ENCODE measurements at places on chromosomes 4 and X.
A peak's percentile ranks its signal among the peaks of the same experiment; 100 is the strongest.

- DNase-seq, result no peak
These were observed 37.6 kb downstream of the PKD2 start for GRCh38 chr4:88045021-88045420.

DNA sequence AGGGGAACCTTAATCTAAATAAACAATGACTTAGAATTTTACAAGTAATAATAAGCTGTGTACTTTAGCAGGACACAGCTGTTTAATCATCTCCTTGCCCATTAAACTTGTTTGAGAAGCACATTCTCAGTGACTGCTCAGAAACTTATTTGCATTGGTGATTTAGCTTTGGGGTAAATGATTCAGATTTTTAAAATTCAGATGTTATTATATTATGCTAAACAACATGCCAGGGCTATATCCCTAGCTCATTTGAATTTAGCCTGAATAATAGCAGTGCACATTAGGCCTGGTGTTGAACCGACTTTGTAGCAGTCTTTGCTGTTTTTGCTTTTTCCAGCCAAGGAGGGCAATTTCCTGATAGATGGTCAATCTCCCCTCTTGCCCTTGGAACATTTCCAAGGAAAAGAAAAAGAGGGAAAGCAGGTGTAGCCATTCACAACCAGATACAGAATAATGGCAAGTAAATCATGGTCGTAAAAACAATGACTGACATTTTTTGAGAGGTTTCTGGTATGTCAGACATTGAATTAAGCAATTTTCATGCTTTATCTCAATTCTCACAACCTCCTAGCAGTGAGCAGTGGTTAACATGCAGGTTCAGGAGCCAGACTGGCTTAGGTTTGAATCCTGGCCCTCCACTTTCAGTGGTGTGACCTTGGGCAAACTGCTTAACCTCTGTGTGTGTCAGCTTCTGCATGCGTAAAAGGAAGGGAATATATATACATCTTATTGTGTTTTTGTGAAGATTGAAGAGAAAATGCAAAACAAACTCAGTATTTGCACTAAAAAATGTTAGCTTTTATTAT is 16.8 kb downstream of the ARHGEF38 start:
- no peak for DNase-seq

GRCh38 chr4:2247128-2248043 is 5.5 kb upstream of the HAUS3 start:
- DNase-seq, result no peak

DNA sequence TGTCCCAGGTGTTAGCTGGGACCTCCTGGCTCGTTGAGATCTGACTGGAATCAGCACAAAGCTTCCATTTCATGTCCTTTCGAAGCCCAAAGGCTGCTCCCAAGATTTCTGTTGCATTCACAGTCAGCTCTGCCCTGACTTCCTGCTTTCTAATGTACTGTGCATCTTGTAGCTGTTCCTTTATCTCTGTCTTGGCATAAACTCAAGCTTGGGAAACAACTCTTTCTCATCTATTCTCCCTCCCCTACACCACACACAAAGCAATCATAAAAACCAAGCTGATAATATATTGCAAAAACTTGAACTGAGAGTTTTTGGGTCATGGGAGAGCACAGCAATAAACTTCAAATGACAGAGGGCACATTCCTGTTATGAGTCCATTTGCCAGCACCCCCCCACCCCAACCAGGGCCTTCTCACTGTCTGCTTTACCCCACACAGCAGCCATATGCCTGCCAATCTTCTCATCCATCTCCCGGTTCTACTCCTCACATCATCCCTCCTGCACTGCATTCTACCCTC is 76.3 kb downstream of the SYNPO2 start:
- peak; percentile 21 for DNase-seq

DNA sequence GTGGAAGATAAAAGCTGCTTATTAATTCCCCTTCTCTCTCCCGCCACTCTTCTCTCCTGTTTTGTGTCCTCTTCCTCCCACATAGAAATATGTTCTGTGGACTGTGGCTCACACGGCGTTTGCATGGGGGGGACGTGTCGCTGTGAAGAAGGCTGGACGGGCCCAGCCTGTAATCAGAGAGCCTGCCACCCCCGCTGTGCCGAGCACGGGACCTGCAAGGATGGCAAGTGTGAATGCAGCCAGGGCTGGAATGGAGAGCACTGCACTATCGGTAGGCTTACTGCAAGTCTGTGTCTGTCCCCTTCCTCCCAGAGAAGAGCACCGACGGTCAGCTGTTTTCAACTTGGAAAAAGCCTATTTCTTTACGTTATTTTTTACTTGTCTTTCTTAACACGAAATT is 229.1 kb downstream of the DCTD start:
- no peak for DNase-seq

GRCh38 chrX:30065226-30065625 is 150.1 kb upstream of the MAGEB2 start:
- DNase-seq, result no peak

- no peak for DNase-seq
These were observed 28.3 kb upstream of the UXT start for GRCh38 chrX:47687263-47687662.

DNA sequence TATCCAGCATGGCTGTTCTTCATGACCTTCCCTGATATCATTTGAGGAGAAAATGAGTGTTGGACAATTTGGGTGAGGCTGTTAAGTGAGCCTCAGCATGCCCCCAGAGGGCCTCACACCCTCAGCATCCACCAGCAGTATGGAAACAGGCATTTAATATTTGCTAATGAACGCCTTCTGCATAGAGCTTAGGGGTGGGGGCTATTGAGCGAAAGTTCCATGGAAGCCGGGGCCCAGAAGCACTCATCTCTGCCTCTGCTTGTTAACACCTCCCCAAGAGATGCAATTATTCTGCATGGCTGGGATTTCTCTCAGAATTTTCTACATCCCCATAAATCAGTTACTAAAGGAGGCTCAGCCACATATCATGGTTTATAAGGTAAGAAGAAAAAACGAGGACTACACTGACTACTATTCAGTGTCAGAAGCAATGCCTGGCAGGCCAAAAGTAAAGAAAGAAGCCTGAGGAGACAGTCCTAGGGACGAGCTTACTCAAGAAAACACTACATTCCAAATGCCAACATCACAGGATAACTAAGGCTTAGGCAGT is 100.1 kb upstream of the MAP3K15 start:
- no peak for DNase-seq

- no peak for DNase-seq
These were observed 17.8 kb downstream of the JADE1 start for GRCh38 chr4:128827296-128827695.

- no peak for DNase-seq
These were observed 353.1 kb upstream of the BOD1L1 start for GRCh38 chr4:13980317-13981310.

- no peak for DNase-seq
These were observed 1500.0 kb downstream of the STIM2 start for GRCh38 chr4:28360681-28361080.

GRCh38 chrX:18129690-18130089 is 91.0 kb downstream of the BEND2 start:
- no peak for DNase-seq

- DNase-seq, result no peak
These were observed 11.5 kb downstream of the NAT8L start for GRCh38 chr4:2070421-2071251.
